WTC11 (cell line): ENCODE measurements at places on chromosomes 2 and 18. TPM values are rescaled to one million over a fixed set of nuclear protein-coding genes. Genes with fewer than 3 reads are reported as not detected.

The FBXO41 gene
- 19.2 to 21.5 TPM (median 21.1 TPM) in 3 replicates for total RNA-seq

The RAB12 gene
- 56.1 to 69.3 TPM (median 58.1 TPM) in 3 replicates for total RNA-seq

The SOX11 gene
- 22.5 to 24.8 TPM (median 24.0 TPM) in 3 replicates for total RNA-seq

The MC4R gene
- 0.16 TPM in 1 of 3 replicates, not detected in the others for total RNA-seq

The DDX1 gene
- 103 to 115 TPM (median 104 TPM) in 3 replicates for total RNA-seq

The CD8B2 gene
- total RNA-seq = 0.09 TPM in 1 of 3 replicates, not detected in the others

The CFAP65 gene
- 0.44 to 1.0 TPM (median 0.48 TPM) in 3 replicates for total RNA-seq

The LRRTM4 gene
- total RNA-seq = 8.5 to 10.2 TPM (median 9.4 TPM) in 3 replicates

GRCh38 chr2:8170552-8171327, 511.1 kb upstream of the ID2 start:
- H3K36me3 ChIP-seq = no peaks in the 10 kb centered on the region
- peaks cover 32% of the 10 kb centered on the region for H3K4me1 ChIP-seq
- DNase-seq = no peak
- H3K4me3 ChIP-seq = no peak overlapping the region
- H3K27ac ChIP-seq = no peak overlapping the region

DNA sequence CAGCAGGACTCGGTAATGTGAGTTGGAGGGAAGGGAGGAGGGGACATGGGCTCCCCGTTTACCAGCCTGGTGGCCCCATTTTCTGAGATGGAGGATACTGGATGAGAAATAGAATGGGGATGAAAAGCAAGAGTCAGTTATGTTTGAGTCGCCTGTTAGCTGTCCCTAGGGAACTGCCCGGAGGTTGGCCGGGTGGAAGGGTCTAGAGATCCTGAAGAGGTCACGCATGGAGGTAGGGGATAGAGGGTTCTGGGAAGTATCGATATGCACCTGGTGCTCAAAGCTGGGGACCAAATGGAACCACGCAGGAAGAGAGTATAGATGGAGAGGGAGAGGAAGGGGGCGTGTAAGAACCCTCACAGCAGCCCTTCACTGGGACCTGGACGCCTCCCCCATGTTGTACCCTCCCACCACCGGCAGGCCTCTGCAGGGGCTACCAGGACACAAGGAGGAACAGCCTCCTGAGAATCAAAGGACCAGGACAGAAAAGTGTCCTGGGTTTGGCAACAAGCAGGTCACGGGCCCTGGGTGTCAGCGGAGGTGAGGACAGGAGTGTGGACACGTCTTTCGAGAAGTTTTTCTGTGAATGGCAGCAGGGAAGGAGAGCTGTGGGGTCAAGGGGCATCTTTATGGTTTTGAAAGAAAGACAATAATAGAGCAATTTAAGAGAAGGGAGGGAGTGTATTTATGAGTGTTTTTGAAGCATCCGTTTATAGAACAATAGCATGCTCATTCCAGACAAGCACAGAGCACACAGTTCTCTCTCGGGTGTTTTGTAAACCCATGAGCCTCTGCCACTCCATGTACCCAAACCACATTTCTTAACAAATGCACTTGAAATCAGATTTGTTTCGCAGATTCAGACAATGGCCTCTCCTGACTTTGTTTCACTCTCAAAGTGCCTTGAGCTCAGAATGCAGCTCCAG, 132.2 kb downstream of the SMAD7 start:
- H3K4me3 ChIP-seq = no peak overlapping the region
- H3K27me3 ChIP-seq = no peaks in the 10 kb centered on the region
- DNase-seq = peak; percentile 4
- H3K4me1 ChIP-seq = no peaks in the 10 kb centered on the region
- H3K27ac ChIP-seq = no peak overlapping the region

- H3K27ac ChIP-seq = no peak overlapping the region
- H3K4me3 ChIP-seq = no peak overlapping the region
- no peaks in the 10 kb centered on the region for H3K27me3 ChIP-seq
- H3K36me3 ChIP-seq = no peaks in the 10 kb centered on the region; the same call in 1 of the 2 replicates
- DNase-seq = no peak
These were observed 58.3 kb downstream of the PELI1 start for GRCh38 chr2:64085936-64086335.

DNA sequence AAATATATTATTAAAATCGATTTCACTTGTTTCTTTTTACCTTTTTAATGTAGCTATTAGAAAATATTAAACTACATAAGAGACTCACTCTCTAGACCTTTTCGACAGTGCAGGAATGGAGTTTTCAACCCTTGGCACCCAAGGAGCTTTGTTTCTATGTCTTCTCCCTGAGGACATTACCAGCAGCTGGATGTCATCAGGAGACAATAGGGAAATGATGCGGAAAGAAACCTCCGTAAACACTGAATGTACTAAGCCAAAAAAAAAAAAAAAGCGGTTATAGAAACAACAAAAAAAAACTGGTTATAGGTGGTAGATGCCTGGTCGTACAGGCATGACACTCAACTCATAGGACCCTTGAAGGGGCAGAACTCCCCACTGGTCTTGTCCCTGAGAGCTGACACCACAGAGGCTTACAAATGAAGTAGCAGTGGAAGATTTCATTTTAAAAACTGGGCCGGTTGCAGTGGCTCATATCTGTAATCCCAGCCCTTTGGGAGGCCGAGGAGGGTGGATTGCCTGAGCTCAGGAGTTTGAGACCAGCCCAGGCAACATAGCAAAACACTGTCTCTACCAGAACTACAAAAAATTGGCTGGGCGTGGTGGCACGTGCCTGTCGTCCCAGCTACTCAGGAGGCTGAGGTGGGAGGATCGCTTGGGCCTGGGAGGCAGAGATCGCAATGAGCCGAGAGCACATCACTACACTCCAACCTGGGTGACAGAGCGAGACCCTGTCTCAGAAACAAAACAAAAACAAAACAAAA, 23.8 kb downstream of the THAP4 start:
- DNase-seq = no peak
- no peak overlapping the region for H3K4me3 ChIP-seq
- no peaks in the 10 kb centered on the region for H3K27me3 ChIP-seq

DNA sequence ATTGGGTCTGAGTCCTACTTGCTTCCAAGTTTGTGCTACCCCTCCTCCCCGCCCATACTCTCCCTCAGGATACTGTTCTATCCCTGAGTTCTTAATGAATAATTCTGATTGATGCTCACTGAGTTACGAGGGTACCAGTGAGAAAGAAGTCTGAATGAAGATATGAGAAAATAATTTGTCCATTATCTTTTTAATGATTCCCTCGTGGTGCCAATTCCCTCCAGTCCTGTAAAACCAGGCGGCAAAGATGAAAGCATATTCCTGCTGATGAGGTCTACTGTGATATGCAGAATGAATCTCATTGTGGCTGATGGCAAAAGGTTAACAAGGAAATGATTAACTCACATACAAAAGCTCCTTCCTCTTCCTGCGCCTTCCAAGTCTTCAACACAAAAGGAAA, 650.2 kb upstream of the SLC39A10 start:
- H3K4me1 ChIP-seq = no peaks in the 10 kb centered on the region
- no peak for DNase-seq
- no peak overlapping the region for H3K4me3 ChIP-seq

DNA sequence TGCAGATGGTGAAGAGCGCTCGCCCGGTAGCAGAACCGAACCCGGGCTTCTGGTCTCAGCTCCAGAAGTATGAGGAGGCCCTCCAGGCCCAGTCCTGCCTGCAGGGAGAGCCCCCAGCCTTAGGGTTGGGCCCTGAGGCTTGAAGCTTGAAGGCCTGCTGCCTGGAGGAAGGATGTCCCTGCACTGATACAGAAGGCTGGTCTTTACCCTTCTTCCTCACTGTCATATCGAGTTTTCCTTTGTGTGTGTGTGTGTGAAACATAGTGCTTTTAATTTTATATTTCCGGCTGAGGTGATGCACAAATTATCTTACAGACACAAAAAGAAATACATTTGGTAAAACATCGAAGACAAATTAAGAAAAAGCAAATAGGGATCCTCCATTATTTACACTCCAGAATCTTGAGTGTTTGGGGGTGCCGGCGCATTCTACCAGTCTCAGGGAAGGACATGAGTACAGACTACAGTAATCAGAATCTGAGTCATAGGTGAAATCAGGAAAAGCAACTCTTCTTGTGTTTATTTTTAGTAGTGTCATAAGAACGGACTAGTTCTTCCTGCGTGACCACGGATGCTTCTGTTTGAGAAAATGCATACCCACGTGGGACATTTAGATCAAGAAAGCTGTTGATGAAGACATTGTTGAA, 1.3 kb downstream of the DUSP28 start:
- H3K27ac ChIP-seq = no peak overlapping the region
- peaks cover 38% of the 10 kb centered on the region for H3K4me1 ChIP-seq
- H3K4me3 ChIP-seq = peak overlapping the region; percentile 76

GRCh38 chr2:238108423-238109183, 8.5 kb downstream of the ESPNL start:
- peaks cover 6% of the 10 kb centered on the region for H3K36me3 ChIP-seq
- DNase-seq = peak; percentile 58
- no peak overlapping the region for H3K4me3 ChIP-seq
- peaks cover 21% of the 10 kb centered on the region for H3K4me1 ChIP-seq
- H3K27ac ChIP-seq = no peak overlapping the region

GRCh38 chr2:101976891-101977290, 14.9 kb upstream of the IL1R2 start:
- no peak overlapping the region for H3K27ac ChIP-seq
- H3K4me1 ChIP-seq = peaks cover 17% of the 10 kb centered on the region
- no peak overlapping the region for H3K4me3 ChIP-seq
- DNase-seq = no peak
- no peaks in the 10 kb centered on the region for H3K27me3 ChIP-seq
- peaks cover 5% of the 10 kb centered on the region; the same call in 1 of the 2 replicates for H3K36me3 ChIP-seq

DNA sequence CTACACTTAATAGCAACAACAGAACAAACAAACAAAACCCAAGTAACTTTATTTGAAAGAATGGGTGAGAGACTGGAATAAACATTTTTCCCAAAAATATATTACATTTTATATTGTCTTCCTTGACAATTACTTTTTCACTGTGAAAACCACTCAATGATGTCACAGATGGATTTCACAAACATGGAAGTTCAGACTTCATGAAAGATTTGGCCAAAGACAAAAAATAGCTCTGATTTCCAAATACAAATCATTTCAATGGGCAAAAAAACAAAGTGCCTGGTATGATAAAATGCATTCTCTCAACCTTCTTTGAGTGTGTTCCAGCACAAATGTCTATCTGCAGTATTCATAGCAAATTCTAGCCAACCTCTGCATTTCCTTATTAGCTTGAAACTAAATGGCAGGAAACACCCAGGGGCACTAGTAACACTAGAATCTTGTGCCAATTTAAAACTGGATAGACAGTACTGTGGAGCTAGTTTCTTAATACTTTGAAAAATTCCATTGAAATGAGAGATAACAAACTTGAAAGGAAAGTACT, 28.5 kb upstream of the NAPG start:
- H3K36me3 ChIP-seq = no peaks in the 10 kb centered on the region
- no peak overlapping the region for H3K27ac ChIP-seq
- no peaks in the 10 kb centered on the region for H3K4me1 ChIP-seq
- no peak for DNase-seq
- no peaks in the 10 kb centered on the region for H3K27me3 ChIP-seq

GRCh38 chr2:133573491-133574162, 5.4 kb upstream of the NCKAP5 start:
- H3K27me3 ChIP-seq = no peaks in the 10 kb centered on the region
- H3K4me1 ChIP-seq = peaks cover 62% of the 10 kb centered on the region
- no peak for DNase-seq
- no peaks in the 10 kb centered on the region for H3K36me3 ChIP-seq
- H3K27ac ChIP-seq = no peak overlapping the region; the same call in 1 of the 2 replicates
- no peak overlapping the region for H3K4me3 ChIP-seq

DNA sequence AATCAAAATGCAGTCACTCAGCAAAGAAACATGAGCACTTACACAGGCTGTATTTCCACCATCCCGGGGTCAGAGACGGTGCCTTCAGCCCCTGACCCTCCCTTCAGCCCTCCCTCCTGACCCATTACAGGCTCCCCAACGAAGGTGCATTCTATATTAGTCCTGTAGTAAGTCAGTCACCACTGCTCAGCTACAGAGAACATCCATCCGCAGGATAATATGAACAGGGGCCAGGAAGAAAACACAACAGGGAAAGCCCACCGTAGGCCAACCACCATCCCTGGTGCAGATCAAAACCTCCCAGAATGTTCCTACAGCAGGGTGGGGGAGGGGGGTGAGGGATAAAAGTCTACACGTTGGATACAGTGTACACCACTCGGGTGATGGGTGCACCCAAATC, 15.1 kb downstream of the PXDN start:
- H3K4me1 ChIP-seq = peaks cover 60% of the 10 kb centered on the region
- H3K27ac ChIP-seq = peak overlapping the region; percentile 62; the same call in 1 of the 2 replicates
- peak; percentile 8 for DNase-seq

DNA sequence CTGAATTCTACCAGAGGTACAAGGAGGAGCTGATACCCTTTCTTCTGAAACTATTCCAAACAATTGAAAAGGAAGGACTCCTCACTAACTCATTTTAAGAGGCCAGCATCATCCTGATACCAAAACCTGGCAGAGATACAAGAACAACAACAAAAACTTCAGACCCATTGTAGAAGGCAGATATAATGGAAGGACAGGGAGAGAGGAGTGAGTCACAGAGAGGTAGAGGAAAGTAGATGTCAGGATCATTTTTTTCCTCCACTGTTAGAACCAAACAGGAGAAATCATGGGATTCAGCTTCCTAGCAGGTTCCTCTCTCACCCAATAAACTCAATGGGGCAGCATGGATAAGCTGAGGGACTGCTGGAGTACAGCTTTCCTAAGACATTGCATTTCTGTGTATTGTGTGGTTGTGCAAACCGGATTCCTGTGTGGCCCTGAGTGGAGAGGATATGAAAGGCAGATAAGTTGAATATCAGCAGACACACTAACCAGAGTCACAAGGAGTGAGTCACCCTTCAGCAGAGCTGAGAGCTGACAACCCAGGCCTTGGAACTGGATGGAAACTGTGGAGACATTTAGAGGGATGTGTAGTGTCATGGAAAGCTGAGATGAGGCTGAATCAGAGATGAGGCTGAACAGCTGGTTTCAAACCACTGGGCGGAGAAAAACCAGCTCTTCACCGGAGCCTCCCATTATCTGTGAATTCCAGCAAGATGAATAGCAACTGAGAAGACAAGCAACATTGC, 60.9 kb upstream of the MMADHC start:
- H3K4me1 ChIP-seq = no peaks in the 10 kb centered on the region
- no peak overlapping the region; the same call in 1 of the 2 replicates for H3K27ac ChIP-seq
- no peaks in the 10 kb centered on the region for H3K27me3 ChIP-seq
- no peak for DNase-seq
- peaks cover 8% of the 10 kb centered on the region for H3K36me3 ChIP-seq

GRCh38 chr2:69735686-69736085, 6.2 kb upstream of the ANXA4 start:
- peaks cover 6% of the 10 kb centered on the region; the same call in 1 of the 2 replicates for H3K27me3 ChIP-seq
- no peak for DNase-seq
- no peaks in the 10 kb centered on the region for H3K36me3 ChIP-seq
- H3K4me1 ChIP-seq = peaks cover 9% of the 10 kb centered on the region
- H3K4me3 ChIP-seq = no peak overlapping the region

DNA sequence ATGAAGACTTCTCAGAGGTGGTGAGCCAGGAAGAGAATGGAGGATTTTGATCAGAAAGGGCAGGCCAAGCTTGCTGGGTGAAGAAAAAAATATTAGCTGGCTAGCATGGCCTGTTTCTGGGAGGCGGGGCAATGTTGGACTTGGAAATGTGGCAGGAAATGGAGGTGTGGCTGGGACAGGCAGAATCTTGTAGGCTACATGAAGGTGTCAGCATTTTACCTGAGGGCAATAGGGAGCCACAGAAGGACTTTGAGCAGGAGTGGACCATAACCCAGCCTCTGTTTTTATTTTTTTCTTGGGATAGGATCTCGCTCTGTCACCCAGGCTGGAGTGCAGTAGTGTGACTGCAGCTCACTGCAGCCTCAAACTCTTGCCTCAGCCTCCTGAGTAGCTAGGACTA, 31.7 kb downstream of the EMX1 start:
- DNase-seq = no peak
- peaks cover 56% of the 10 kb centered on the region for H3K4me1 ChIP-seq
- no peak overlapping the region for H3K27ac ChIP-seq
- no peaks in the 10 kb centered on the region for H3K36me3 ChIP-seq
- H3K27me3 ChIP-seq = peaks cover 7% of the 10 kb centered on the region

GRCh38 chr2:107374249-107374648, 452.4 kb upstream of the RGPD4 start:
- H3K27me3 ChIP-seq = no peaks in the 10 kb centered on the region
- H3K4me1 ChIP-seq = no peaks in the 10 kb centered on the region
- no peaks in the 10 kb centered on the region for H3K36me3 ChIP-seq
- no peak overlapping the region for H3K4me3 ChIP-seq
